ENCODE measurements at places on chromosomes 16 and 17.

GRCh38 chr17:69499318-69499717, 84.8 kb downstream of the MAP2K6 start:
- DNase-seq = no peak

- DNase-seq = no peak
These were observed 81.8 kb upstream of the RCVRN start for GRCh38 chr17:9986754-9987382.

DNA sequence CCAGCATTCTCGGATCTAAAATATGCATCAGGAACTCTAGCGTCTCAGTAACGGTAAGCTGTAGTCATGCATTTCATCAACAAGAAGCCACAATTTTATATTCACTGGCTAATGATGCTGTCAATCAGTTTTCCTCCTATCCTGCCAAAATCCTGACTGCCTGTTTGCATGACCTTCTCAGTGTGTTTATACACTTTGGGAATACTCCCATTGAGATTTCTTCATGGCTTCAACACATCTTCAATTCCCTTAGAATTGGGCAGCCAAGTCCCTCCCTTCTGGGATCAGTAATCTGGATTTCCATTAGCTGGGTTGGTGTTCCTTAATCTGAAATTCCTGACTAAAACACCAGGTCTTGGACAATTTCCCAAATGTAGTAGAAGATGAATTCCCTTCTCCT, 348.9 kb upstream of the DYNLRB2 start:
- no peak for DNase-seq

- peak; percentile 90 for DNase-seq
These were observed at the start of gene SLC7A6 for GRCh38 chr16:68264128-68265077. SLC7A6 (plus strand) TSS chr16:68264526; CDS start chr16:68274727, 10,201 bp downstream.

DNA sequence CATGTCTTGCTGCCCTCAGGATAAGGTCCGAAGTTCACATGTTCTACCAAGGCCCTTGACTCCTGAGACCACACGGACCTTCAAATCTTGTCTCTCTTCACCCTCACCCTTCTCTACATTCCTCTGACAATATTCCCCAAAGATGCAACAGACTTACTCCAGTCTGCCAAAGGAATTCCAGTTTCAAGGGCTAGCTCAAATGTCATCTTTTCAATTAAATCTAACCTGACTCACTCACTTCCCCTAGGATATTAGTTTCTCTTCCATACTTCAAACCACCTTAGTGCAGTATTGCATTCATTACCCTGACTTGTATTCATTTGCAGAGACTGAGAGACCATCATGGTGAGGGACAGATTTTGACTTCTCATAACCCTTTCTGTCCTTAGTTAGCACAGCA, 59.6 kb upstream of the ADCY9 start:
- DNase-seq = no peak

DNA sequence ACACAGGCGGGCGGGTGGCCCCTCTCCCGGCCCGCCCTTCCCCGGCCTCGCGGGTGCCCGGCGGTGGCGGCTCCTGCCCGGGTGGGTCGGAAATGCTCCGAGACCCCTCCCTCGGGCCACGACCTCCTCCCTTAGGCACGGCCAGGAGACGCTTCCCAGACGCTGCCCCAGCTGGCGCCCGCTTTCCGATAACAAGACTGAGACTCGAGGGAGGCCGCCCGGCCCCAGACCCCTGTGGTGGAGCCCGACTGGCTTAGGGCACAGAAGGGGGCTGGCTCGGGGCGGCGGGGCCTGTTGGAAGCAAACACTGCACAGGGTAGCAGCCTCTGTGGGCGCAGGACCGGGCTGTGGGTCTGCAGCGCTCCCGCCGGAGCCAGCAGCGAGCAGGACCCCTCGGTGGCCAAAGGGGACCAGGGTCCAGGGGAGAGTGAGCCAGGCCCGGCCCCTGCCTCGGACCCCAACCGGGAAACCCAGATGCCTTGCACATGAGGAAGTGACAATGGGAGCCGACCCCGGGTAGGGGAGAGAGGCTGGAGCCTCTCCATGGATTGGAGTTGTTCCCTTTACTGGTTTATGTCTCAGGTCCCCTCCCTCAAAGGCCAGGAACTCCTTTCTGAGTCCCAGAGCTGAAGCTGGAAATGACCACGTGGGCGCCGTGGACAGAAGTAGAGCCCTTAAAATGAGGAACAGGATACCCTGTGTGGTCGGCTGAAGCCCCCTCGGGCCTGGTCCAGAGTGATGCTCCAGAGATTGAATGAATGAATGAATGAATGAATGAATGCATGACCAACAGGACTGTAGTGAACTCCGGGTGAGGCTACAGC, 19.8 kb upstream of the ADCY7 start:
- DNase-seq = no peak

DNA sequence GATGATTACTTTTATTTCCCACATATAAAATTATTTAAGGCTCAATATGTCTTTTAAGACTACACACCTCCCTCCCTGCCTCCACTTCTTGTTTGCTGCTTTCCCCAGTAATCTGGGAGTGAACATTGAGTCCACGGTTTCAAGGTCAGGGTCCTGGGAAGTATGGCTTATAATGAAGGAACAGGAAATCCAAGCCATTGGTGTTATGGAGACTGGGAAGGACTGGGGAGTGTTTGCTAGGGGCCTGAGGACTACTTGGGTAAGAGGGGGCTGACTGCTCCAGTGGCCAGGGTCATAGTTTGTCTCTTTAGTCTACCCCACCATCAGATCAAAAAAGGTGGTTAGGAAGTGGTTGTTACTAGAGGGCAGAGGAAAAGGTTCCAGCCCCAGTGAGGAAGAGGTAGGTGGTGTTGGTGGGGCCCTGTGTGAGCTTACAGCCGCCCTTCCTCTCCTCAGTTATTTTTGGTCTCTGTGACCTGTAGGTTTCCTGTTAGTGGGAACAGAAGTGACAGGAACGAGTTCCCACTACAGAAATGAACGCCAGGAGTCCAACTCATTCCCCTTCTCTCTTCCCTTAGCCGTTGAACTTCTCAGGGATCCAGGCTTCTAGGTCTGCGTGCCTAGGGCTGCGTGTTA, 742 bp upstream of the SLC16A13 start:
- DNase-seq = no peak

DNA sequence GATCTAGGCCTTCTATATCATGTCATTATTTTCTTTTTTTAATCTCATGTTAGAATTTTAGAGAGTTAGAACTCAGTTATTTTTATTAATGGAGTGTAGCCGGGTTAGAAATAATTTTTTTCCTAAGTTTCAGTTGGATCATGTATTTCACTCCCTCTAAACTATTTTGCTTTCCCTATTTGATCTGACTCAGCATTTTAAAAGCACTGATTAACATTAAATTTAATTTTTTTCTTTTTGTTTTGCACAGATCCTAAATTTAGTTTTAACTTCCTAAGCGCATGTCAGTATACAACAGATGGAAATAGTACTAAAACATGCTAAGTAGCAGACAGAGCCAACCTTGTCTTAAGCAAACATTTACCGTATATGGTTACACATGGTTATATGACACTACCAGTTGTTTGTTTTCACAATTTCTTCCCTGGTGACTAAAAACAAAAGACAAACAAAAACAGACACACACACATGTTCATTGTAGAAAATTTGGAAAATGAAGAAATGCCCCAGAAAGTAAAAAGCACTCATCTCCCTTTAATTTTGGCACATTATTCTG, 33.6 kb upstream of the RAB11FIP4 start:
- DNase-seq = no peak

DNA sequence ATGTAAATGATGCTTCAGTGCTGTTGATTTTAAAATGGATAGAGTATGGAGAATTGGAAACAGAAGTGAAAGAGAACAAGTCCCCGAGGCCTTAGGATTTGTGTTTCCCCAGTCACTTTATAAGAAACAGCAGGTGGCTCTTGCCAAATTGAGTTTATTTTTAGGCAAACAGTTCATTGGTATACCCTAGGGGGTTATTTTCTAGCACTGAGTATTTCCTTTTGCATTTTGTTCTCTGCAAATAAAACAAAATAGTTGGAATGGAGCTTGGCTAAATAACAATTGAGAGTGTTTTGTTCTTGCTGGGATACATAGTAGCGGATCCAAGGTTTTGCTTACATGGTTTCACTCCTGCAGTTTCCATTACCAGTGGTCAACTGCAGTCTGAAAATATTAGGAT, 591.1 kb upstream of the C16orf82 start:
- peak; percentile 69 for DNase-seq

- DNase-seq = peak; percentile 84
These were observed 147.4 kb upstream of the TBX2 start for GRCh38 chr17:61251939-61252865.

GRCh38 chr16:86669937-86670749, 91.8 kb downstream of the FOXL1 start:
- no peak for DNase-seq

DNA sequence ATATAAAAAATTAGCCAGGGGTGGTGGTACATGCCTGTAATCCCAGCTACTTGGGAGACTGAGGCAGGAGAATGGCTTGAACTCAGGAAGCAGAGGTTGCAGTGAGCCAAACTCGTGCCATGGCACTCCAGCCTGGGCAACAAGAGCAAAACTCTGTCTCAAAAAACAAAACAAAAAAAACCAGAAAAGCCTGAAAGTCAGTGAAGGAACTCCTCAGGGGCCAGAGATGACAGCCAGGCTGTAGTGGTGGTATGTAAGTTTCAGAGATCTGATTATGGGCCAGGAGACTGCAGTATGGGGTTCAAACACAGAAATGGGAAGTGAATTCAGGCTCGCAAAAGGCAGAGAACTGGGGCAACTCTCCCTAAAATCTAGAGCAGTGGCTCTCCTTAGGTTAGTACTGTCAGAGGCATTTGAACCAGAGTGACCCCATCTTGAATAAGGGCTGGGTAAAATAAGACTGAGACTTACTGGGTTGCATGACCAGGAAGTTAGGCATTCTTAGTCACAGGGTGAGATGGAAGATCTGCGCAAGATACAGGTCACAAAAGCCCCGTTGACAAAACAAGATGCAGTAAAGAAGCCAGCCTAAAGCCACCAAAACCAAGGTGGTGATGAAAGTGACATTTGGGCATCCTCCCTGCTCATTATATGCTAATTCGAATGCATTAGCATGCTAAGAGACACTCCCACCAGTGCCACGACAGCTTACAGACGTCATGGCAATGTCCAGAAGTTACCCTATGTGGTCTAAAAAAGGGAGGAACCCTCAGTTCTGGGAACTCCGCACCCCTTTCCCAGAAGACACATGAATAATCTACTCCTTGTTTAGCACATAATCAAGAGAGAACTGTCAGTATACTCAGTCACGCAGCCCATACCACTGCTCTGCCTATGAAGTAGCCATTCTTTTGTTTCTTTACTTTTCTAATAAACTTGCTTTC, 120.2 kb upstream of the XYLT1 start:
- DNase-seq = no peak

GRCh38 chr16:31674686-31675085, 147.0 kb downstream of the AHSP start:
- DNase-seq = no peak

DNA sequence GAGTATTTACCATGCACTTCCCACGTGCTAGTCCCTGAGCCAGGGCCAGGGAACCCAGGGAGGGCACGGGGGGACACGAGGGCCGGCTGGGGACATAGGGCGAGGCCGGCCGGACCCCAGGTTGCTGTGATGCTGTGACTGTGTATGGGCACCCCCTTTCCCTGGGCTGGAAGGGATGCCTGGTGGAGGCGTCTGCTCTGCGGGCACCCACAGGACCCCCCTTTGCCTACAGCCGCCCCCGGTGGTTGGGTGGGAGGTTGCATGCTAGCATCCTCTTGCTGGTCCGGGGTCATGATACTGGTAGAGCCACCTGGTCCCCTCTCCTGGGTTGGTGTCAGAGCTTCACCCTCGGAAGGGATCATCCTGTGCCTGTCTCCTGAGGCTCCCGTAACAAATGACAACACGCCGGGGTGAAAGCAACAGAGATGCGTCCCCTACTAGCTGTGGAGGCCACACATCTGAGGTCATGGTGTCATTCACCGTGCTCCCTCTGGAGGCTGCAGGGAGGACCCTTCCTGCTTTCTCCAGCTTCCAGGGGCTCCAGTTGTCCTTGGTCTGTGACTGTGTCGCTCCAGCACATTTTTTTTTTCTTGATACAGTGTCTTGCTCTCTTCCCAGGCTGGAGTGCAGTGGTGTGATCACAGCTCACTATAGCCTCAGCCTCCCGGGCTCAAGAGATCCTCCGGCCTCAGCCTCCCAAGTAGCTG, 3.1 kb upstream of the CIAO3 start:
- no peak for DNase-seq

DNA sequence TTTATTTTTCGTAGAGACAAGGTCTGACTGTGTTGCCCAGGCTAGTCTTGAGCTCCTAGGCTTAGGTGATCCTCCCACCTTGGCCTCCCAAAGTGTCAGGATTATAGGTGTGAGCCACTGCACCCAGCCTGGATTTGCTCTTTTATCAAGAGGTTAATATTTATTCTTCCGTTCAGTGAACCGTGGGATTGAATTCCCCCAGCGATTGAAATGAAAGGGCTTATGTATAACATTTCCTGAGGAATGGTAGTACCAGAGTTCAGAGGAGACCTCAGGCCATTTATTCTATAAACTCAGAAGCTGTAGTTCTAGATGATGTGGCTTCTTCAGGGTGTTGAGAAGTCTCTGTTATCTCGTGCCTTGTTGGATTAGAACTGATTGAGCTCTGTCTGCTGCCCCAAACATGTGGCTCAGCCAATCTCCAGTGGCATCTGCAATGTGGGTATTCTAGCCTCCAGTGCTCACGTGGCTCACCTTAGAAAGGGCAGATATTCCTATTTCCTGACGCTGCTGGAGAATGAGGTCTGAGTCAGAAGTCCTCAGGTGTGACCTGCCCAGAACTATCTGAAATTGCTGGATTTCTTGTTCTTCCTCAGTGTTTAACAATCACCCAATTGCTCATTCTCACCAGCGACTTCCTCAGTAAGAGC, 22.5 kb downstream of the HMOX2 start:
- no peak for DNase-seq

DNA sequence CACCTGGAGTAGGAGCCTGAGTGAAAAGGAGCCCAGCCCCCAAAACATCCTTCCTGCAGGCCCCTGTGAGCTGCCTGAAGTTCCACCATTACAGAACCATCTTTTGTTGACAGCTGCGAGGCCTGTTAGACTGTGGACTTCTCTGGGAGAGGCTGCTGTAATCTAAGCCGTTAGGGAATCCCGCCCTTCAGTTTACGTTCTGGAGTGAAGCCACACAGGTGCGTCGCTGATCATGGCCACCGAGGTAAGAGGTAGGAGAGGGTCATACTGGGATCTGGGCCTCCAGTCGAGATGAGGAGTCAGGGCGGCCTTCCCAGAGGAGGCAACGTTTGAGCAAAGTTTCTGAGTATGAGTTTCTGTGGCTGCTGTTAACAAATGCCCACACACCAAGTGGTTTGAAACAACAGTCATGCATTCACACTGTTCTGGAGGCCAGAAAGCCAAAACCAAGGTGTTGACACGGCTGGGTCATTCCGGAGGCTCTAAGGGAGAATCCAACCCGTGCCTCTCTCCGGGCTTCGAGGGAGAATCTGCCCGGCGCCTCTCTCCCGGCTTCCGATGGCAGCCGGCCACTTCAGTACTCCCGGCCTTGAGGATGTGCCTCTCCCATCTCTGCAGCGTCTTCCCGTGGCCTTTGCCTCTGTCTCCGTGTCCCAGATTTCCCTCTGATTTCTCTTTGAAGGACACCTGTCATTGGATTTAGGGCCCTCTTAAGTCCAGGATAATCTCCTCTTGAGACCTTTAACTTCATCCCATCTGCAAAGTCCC, 26.6 kb upstream of the ATP2C2 start:
- DNase-seq = no peak

All from muscle of back (tissue), 13 donors.